ENCODE measurements at places on chromosomes 5 and 9.

- peak; percentile 75 for DNase-seq
Measured at GRCh38 chr5:111945535-111945934, 188.5 kb upstream of the NREP start.

- DNase-seq: no peak
Measured at GRCh38 chr9:13628526-13628925, 349.0 kb upstream of the MPDZ start.

DNA sequence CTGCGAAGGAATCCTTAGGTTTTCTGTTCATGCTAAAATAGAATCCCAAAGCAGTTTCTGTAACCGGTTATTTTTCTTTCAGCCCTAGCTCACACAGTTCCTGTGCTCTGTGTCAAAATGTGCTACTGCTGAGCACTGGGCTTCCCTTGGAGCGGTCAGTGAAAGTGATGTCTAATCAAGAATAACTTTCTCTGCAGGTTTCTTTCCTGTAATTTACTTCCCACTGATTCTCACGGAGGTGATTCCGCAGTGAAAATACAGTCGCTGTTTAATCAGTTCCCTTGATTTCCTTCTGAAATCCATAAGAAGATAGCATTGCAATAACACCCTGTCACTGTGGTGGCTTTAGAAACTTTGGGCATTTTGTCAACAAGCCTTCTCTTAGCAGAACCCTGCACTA, 112.0 kb upstream of the ISL1 start:
- DNase-seq: no peak

DNA sequence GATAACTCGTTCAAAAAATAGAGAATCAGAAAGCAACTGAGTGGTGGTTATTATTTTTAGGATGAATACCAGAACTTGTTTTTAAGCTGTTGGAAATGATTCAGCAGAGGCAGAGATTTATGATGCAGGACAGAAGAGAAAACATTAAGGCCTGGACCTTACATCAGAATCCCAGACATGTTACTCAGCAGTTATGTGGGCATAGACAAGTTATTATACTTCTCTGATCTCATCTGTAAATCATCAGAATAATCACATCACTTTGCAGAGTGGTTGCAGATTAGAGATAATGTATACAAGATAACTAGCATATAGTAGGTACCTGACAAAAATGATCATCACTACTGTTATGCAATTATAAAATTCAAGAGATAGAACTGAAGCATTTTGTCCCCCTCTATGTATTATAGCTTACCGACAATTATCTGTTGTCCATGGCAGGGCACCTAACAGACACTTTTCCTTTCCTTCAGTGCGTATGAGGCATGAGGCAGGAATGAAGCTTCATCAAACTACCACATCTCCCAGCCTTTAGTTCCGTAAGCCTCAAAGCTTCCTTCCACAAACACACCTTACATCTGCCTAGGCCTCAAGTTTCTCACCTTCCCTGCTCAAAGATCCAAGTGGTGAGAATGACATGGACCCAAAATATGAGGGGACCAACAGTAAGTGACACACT, 165.9 kb downstream of the DENND1A start:
- DNase-seq: peak; percentile 93

GRCh38 chr5:159681661-159682060, 234.6 kb upstream of the ADRA1B start:
- DNase-seq: no peak

GRCh38 chr9:88927510-88927909, 63.8 kb upstream of the S1PR3 start:
- DNase-seq: no peak

GRCh38 chr5:96957254-96958049, 21.6 kb downstream of the LNPEP start:
- no peak for DNase-seq

- no peak for DNase-seq
Measured at GRCh38 chr5:96645091-96645490, 17.1 kb upstream of the CAST start.

- peak; percentile 43 for DNase-seq
Measured at GRCh38 chr9:99181621-99182020, 40.1 kb downstream of the ALG2 start.

GRCh38 chr5:73066466-73066865, 53.9 kb upstream of the TMEM171 start:
- peak; percentile 81 for DNase-seq

DNA sequence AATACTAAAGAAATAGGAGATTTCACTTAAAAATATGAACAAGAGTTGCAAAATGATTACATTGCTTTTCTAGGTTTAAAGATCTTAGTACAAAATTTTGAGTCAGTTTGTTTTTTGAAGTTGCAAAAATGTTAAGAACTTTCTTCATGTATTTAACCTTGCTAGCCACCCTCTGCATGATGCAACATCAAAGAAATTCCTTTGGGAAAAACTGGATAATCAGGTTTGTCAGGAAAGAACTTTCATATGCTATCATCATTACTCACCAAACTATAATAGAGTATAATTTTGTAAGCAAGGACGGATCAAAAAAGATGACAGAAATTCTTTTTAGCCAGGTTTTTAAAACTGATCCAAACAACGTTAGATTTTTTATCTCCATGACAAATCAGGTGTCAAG, 116.9 kb upstream of the MRPS30 start:
- DNase-seq: no peak

DNA sequence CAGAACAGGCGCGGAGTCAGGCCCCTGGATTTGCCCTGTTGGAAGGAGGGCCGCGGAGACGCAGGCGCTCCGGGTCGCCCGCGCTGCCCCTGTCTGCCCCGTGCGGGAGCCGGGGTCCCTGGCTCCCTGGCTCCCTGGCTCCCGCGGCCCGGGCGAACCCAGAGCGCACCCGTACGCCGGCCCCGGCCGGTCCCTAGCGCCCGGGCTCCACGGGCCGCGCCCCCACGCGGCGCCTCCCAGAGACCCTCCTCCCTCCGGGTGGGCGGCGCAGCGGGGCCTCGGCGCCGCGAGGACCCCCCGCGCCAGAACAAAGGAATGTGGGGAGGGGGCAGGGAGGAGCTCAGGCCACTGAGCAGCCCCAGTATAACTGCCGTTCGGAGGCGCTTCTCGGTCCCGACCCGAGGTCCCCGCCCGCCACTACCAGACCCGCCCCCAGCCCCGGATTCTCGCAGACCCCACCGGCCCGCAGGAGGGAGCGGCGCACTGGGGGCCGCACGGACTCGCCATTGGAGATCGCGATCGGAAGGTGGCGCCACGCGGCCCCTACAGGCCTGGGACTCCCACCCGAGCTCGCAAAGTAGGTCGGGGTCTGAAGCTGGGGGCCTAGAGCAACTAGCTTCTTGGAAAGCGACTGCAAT, 2.4 kb downstream of the NFIL3 start:
- DNase-seq: peak; percentile 43

- DNase-seq: no peak
Measured at GRCh38 chr9:33992632-33993031, 56.1 kb downstream of the UBAP2 start.

GRCh38 chr9:36914212-36914577, 119.9 kb downstream of the PAX5 start:
- no peak for DNase-seq

DNA sequence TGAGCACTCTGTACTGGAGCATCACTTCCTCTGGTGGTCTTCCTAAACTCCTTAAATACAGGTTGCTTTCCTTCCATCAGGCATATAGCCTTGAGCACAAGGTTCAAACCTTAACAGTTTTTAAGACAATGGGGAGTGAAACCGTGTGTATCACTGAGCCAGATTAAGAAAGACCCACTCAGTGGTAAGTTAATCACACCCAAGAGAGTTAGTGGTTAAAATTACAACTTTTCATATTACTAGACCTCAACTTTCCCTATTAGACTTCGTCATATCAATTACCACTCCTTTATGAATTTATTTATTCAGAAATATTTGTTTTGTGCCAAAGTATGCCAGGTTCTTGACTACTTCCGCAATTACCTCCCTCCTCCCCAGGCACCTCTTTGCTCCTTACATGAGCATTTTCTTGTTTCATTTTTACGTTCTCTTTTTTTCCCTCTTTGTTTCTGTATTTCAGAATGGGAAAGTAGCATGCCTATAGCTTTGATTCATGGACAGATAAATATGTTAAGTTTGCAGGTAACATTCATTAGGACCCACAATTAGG, 351.0 kb downstream of the KIAA0825 start:
- no peak for DNase-seq

DNA sequence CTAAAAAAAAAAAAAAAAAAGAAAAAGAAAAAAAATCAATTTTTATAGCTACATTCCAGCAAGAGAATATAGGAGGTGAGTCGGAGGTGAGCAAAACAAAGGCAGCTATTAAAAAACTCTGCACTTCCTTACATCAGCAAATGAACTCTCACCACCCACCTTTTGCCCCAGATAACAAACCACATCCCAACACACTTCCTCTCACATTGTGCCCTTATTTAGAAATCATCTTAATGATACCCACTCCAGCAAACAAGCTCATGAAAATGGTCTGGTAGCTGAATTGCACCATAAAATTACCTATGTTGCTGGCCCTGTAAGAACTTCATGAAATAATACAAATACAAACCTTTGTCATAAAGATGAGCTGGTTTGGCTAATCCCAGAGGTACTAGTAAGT, 82.9 kb downstream of the CEMIP2 start:
- no peak for DNase-seq

- DNase-seq: peak; percentile 82
Measured at GRCh38 chr5:173645437-173645807, 29.0 kb upstream of the BOD1 start.

DNA sequence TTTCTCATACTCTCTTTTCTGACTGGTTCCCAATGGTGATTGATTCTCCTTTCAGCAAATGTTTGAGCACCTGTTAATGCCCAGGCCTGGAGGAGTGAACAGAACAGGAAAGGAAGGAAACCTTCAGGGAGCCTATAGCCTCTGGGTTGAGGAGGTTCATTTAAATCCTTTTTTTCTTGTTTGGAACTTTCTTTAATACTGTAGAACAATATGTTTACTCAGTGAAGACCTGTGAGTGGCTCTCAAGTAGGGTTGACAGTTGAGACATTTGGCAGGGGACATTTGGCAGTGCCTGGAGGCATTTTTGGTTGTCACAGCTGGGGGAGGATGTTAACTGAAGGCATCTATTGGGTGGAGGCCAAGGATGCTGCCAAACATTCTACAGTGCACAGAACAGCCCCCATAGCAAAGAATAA, 6.1 kb upstream of the FAM120AOS start:
- peak; percentile 20 for DNase-seq

DNA sequence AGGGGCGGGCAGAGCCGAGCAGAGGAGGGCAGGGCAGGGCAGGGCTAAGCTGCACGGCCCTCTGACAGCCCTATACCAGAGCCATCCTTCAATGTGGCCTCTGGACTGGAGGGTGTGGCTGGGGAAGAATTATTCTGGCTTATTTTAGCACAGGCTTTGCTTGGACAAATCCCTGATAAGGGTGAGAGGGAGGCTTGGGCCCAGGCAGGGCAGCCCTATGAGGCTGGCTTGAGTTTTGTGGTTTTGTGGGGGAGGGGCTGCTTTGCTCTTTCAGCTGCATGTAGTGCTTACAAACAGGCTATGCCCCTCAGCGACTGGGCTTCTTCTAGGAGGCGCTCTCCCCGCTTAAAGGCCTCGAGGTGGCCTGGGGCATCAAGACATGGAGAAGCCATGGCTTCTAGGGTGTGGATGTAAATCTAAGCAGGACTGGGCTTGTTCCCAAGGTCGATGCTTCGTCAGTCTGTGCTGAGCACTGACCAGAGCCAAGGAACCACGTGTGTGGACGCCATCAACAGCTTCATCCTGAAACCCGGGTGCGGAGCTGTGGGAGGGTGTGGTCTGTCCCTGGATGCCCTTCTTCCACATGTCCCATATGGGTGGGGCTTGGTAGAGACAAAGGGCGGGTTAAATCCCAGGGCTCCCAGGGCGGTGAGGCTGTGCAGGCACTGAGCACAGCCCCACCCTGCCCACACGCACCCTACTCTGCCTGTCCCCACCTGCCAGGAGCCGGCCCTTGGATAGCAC, 45.7 kb upstream of the IPPK start:
- no peak for DNase-seq

GRCh38 chr5:105230516-105231157, 1668.0 kb upstream of the NUDT12 start:
- no peak for DNase-seq

DNA sequence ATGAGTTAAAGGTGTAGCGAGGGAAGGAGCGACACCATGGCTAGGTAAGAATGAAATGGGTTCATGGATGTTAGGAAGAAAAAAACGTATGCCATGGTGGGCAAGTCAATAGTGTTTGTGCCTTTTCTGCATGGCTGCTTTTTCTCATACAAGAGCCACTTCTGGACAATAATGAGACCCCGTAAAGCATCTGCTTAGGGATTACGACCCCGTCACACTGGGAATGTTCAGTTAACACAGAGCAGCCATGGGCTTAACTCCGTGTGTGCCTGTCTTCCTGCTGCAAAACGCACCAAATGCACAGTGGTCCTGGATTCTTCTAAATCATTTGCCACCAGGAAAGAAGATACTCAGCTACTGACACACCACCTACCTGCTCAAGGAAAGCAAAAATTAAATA, 81.8 kb downstream of the NFIB start:
- no peak for DNase-seq

- DNase-seq: no peak
Measured at GRCh38 chr9:92247981-92248380, 45.5 kb downstream of the IARS1 start.

DNA sequence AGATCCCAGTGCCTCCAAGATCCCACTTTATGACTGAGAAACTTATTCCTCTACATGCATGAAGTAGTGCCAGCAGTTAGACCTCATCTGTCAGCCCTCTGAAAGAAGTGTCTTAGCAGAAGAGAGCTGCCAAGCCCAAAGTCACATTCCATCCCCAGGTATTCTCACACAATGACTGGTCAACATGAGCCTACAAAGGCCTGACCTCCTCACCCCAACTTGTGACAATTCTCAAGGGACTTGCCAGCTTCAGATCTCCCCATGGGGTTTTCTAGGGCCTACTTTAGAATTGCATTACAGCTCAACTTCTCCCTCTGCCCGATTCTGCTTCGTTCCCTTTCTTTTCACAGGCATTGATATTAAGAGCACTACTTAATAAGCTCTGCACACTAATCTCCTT, 393.8 kb upstream of the SLC30A5 start:
- DNase-seq: no peak

DNA sequence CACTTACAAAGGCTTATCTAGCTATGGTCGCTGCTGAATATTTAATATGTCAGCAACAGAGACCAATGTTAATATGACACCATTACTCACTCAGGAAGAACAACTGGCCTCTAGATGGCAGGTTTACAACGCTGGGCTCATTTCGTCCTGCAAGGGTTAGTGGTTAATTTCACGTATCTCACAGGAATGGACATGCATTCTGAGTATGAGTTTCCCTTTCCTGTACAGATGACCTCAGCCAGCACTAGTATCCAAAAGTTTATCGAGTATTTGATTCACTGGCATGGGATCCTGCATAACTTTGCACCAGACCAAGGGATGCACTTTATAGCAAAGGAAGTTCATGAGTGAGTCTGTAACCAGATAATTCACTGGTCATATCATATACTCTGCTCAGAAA, 8.7 kb upstream of the TRPC7 start:
- DNase-seq: peak; percentile 41

- DNase-seq: peak; percentile 76
Measured at GRCh38 chr9:106075960-106076327, 381.6 kb downstream of the TMEM38B start.

- no peak for DNase-seq
Measured at GRCh38 chr9:29974197-29974596, 2400.9 kb upstream of the C9orf72 start.

GRCh38 chr9:127370147-127370579, 26.8 kb upstream of the SLC2A8 start:
- no peak for DNase-seq

Data from EH (cell line).